ENCODE measurements at places on chromosomes 7 and 10.

- DNase-seq: peak; percentile 69
Observed at GRCh38 chr7:94043299-94043698, 39.1 kb upstream of the BET1 start.

DNA sequence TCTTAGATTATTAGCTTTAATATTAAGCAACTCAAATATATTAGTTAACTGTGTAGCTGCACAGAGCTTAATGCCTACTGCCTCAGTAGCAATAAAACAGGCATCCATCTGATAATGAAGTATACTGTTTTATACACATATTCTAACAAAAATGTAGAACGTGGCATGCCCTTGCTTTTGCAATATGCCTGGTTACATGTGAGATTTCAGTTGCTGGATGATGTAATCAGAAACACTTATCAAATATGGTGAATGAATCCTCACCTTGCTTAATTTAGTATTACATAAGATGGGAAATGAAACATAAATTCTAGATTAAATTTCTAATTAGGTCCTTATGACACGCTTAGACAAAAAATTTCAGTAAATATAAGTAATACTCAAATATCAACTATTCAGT, 8.0 kb downstream of the DNAJC1 start:
- DNase-seq: no peak

DNA sequence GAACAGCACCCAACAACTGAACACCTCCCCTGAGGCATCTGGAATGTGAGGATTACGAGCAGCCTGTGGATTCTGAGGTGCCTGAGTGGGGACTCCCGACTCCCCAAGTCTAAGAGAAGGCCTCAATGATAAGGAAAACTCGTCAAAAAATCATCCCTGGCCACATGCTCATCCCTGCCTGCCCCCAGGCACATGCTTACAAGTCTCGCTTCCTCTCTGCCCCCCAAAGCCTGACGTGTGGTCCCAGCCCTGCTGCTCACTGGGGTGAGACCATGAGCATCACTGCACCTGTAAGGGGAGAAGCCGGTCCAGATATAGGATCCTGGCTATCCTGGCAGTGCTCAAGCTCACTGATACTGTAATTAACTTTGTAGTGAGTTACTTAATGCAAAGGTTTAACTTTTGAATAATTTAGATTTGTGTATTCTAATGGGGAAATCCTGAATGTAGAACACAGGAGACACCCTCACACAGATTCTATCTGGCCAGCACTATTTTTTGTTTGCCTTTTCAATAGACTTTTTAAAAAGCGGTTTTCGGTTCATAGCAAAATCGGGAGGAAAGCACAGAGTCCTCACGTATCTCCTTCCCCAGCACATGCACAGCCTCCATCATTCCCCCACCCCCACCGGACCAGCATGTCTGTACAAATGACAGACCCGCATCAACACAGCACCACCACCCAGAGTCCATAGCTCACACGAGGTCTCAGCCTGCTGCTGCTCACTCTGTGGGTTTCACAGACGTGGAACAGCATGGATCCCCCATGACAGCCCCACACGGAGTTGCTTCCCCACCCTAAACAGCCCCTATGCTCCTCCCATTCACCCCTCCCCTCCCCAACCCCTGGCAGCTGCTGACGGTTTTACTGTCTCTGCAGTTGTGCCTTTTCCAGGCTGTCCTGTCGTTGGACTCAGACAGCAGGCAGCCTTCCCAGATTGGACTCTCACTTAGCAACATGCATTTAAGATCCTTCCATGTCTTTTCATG, 167.9 kb downstream of the DIP2C start:
- DNase-seq: no peak

DNA sequence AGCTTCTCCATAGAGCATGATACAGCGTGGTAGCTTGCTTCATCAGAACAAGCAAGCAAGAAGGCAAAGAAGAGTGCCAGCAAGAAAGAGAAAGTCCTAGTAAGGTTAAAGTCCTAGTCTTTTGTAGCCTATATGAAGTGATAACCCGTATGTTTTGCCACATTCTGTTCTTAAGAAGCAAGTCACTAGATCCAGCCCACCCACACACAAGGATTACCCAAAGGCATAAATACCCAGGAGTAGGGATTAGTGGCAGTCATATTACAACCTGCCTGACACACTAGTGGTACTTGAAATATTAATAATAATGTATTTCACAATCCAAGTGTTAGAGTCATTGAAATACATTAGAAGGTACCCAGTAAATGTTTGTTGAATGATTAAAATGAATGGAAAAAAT, 285.5 kb downstream of the HPSE2 start:
- no peak for DNase-seq

DNA sequence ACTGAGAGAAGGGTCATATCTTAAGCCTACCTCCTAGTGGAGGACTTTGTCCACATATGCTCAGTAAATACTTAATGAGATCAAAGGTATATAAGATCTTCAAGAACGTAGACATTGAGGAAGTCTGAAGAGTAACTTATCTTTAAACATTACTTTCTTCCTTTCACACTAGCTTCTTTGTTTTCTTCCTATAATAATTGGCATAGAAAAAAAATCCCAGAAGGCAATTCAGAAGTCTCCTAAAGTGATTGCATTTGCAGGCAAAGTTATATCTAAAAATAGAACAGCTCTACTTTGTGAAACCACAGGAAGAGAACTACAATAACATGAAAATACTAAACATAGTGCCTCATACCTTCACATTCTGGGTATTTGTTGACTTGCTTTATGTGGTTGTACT, 150.4 kb downstream of the PPP1R3A start:
- no peak for DNase-seq

DNA sequence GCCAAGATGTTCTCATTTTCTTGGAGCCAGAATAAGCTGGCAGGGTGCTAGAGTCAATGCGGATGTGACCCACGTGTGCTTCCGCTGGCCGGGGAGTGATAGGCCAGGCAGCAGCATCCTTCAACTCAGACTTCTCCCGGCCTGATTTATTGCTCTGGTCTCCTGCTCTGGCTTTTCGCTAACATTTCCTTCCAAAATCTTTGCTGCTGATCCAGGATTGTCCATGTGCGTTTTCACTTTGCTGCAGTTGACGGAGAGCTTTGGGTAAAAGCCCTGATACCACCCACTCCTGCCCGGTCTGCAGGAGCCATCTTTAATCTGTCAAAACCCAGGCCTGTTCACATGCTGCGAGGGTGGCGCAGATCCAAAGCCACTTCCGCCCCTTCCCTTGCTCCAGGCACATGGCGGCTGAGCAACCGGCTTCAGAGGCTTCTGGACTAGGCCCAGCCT, 106.8 kb downstream of the CYP26A1 start:
- no peak for DNase-seq

GRCh38 chr10:27464993-27465392, 39.1 kb upstream of the RAB18 start:
- DNase-seq: no peak

- DNase-seq: no peak
Observed at GRCh38 chr10:47025253-47025539, 114.0 kb downstream of the PTPN20 start.

GRCh38 chr10:85578860-85579259, 787.7 kb downstream of the GRID1 start:
- no peak for DNase-seq

All from kidney tubule cell (primary cell).